Sigmoid colon (tissue), 7 donors: ENCODE measurements at places on chromosomes 12 and 14. TPM values are rescaled to one million over a fixed set of nuclear protein-coding genes. Genes with fewer than 3 reads are reported as not detected.

GRCh38 chr14:68013326-68013725 lies 193.7 kb downstream of the RAD51B start:
- DNase-seq = no peak

DNA sequence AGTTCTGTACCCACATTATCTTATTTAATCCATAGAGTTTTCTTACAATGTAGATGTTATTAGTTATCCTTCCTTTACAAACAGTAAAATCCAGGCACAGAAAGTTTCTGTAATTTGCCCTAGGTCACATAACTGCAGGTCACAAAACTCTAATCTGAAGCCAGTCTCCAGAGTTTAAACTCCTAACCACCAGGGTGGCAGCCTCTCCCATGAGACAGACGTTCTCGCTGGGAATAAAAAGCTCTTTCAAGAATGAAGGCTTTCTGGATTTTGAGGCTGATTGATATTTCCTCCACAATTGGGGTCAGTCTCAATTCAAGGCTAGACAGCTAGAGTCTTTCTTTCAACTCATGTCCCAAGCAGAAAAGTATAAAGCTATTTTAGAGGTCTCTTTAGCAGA lies 95.8 kb upstream of the PLEKHG7 start:
- no peak for DNase-seq

The SLC39A5 gene
- not detected for total RNA-seq

DNA sequence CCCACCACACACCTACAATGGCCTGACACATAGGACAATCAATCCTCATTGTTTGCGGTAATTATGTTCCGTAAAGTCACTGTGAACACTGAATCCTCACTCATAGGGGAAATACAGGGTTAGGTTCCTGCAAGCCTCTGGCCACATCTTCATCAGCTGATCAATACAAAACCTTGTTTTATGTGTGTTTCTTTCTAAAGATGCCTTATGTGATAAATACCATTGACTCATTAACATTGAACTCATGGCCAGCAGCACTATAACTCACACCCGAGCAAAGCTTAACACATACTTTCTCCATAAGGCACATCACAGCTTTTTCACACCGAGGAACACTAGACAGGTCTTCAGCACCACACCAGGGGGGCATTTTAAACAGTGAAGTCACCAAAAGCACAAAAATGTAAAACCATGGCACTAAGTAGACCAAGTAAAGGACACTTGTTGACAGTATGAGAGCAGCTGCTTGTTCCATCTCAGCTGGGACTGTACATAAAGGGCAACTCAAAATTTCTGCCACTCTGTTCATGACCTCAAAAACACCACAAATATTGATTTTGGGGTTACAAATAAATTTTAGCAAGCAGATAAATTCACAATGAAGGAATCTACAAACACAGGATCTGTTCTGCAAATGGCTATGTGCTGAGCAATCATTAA lies 60.5 kb downstream of the ESR2 start:
- DNase-seq = no peak

DNA sequence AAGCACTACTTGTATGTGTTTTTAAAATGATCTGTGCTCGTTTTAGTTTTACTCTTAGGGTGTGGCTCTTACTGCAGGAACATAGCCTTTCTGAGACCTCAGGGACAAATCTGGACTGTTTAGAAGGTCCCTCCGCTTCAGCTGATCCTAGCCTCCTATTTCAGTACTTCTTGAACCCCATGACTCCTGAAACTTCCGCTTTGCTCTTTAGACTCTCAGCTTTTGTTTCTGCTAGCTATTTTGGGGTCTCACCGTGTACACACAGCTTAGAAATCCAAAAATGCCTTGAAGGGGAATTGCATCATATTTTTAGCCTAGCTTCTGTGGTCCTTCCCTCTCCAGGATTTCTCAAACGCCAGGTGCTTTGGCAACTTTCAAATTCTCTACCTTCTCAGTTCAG lies 8.3 kb downstream of the OR11G2 start:
- no peak for DNase-seq

The TMEM260 gene
- total RNA-seq = 10.3 TPM

The ZDHHC22 gene
- total RNA-seq = 0.49 TPM

The ENDOU gene
- not detected for total RNA-seq

GRCh38 chr12:6118891-6119568 lies 5.4 kb downstream of the VWF start:
- DNase-seq = no peak

GRCh38 chr14:67529947-67530935 lies 2.8 kb upstream of the PLEKHH1 start:
- no peak for DNase-seq

The RIN3 gene
- 30.7 TPM for total RNA-seq

DNA sequence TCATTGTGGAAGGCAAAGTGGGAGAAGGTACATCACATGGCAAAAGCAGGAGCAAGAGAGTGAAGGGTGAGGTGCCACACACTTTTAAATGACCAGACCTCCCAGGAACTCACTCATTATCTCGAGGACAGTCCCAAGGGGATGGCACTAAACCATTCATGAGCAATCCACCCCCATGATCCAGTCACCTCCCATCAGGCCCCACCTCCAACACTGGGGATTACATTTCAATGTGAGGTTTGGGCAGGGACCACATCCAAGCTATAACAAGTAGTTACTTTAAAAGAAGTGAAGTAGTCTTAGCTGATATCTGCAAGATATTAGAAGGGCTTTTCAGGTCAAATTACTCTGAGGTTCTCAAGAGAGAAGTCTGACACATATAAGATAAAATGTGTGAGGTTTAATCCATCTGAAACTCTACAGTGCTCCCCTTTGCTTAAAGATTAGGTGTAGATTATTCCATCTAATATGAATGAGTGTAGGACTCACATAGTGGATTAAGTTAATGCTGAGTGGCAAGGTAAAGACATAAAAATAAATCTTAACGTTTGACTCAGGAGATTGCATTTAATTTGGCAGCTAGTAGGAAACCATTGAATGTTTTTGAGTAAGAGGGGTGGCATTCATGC lies 130.8 kb downstream of the TMX1 start:
- DNase-seq = no peak

- no peak for DNase-seq
Measured at GRCh38 chr12:116113398-116114130, 163.9 kb downstream of the MED13L start.

GRCh38 chr12:67558775-67559174 lies 89.8 kb upstream of the DYRK2 start:
- DNase-seq = no peak

DNA sequence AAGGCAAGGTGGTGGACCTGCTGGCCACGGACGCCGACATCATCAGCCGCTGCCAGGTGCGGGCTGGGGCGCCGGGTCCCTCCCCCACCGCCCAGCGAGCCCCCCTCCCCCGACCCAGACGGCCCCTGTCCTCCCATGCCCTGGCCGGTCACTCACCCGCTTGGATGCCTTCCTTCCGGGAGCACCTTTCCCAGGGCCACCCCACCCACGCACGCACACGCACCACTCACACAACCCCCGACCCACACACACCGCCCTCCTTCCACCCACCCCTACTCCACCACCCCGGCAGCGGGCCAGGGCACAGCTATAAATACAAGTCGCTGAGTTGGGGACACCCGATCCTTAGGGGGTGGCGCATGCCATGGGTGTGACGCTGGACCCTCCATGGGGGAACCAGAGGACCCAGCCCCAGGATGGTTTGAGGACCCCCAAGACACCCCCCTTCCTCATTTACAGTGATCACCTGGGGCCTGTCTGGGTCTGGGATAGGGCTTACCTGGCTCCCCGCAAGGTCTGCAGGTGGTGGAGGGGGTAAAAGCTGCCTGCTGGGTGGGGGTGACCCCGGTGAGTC lies 465 bp downstream of the ADSS1 start:
- DNase-seq = peak; percentile 83

DNA sequence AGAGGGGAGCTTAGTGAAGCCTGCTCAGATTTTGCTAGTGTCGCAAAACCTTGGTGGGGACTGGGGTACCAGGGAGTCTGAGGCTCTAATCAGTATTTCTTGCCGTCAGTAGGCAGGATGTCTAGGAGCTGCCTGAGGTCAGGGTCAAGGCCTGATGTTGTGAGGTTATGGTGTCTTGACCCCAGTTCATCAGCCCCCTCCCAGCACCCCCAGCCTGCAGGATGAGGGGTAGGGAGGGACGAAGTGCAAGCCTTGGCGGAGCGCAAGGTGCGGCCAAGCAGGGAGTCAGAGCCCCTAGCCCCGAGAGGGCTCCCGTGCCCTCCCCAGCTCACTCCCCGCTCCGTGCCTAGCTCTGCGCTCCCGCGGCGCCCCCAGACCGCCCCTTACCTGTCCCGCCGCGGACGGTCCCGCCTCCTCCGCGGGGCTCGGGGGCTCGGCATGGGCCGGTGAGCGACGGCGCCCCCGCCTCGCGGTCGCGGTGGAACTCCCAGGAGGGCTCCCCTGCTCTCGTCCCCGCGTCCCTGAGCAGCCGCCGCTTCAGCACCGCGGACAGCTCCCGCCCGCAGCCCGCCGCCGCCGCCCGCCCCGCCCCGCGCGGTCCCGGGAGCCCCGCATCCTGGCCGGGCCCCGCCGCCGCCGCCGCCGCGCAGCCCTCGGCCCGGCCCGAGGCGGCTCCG lies 347 bp downstream of the SYNDIG1L start:
- DNase-seq = no peak

DNA sequence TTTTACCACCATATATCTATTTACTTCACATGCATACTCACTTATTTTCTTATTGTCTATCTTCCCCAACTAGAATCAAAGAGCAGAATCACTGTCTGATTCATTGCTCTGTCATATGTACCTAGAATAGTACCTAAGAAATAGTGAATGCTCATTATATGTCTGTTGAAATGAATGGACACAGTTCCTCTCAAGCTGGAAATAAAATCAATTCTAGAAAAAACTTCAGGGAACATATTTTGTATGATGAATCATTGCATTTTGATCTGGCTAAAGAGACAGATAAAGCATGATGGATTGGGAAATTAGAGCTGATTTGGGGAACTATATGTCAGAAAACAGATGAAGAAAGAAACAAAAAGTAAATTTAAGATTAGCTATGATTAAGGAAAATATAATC lies 623.3 kb downstream of the C12orf50 start:
- DNase-seq = no peak

The PLA2G1B gene
- total RNA-seq = not detected

DNA sequence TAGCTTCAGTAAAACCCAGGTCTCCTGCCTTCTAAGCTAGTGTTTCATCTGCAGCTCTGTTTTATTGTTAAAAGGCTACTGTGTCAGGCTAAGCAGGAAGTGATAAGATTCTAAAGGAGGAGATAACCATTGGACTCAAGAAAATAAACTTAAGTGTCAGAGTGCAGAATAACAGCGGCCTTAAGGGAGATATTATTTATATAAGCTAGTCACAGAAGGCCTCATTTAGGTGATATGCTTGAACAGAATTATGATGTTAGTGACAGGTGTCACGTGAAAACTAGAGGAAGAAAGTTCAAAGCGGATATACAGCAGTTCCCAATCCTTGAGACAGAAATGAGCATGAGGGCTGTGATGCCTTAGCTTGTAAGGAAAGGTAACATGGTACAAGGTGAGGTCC lies 373.4 kb downstream of the FOXG1 start:
- DNase-seq = no peak

The JPH4 gene
- total RNA-seq = 1.8 TPM

GRCh38 chr12:129723260-129723659 lies 180.6 kb downstream of the TMEM132D start:
- no peak for DNase-seq

The TRPV4 gene
- not detected for total RNA-seq

The CLEC4E gene
- 1.9 TPM for total RNA-seq

The LTA4H gene
- 71.4 TPM for total RNA-seq
